ENCODE measurements at places on chromosomes 12 and 14.

- no peak for DNase-seq
These were observed 2.4 kb upstream of the WIF1 start for GRCh38 chr12:65123435-65124063.

DNA sequence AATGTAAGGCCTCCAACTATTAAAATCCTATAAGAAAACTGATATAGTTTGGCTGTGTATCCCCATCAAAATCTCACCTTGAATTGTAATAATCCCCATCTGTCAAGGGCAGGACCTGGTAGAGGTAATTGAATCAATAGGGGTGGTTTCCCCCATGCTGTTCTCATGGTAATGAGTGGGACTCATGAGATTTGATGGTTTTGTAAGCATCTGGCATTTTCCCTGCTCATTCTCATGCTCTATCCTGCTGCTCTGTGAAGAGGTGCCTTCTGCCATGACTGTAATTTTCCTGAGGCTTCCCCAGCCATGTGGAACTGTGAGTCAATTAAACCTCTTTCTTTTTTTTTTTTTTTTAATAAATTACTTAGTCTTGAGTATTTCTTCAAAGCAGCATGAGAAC lies 31.9 kb downstream of the TSPAN19 start:
- DNase-seq: no peak

GRCh38 chr12:94745562-94745961 lies 95.2 kb upstream of the TMCC3 start:
- DNase-seq: no peak

- no peak for DNase-seq
These were observed 30.5 kb upstream of the AP4S1 start for GRCh38 chr14:30994681-30995620.

DNA sequence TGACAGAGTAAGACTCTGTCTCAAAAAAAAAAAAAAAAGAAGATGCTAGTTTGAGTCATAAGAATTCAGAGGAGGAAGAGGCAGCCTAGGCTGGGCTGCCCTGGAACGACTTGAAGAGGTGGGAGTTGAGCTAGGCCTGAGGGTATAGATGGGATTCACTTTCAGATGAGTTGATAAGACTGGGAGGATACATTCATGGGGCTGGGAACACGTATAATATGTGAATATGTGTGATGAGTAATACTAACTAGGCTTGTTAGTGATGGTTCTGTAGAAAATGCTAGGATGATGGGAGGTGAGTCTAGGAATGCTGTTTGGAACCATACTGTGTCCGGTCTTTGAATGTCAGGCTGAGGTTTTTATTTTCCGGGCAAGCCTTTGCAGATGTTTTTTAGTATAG lies 9.0 kb downstream of the PLEKHA5 start:
- no peak for DNase-seq

- DNase-seq: no peak
These were observed 3.3 kb downstream of the GMPR2 start for GRCh38 chr14:24235804-24236688.

GRCh38 chr14:56341766-56342493 lies 223.7 kb downstream of the PELI2 start:
- no peak for DNase-seq

DNA sequence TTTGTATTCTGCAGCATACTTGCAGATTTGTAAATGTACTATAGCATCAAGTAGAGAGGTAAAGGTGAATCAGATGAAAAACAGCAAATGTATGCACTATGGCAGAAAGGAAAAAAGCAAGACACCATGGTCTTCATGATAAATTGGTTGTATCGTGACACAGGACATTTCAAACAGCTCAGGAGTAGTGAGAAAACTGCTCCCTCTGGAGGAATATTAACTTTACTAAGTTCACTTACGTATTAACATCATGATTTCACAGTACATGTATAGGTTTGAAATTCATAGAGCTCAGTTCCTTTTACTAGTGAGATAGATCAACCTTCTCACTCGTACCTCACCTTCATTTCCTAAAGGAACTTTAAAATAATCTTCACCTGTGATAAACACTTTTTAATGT lies 6.5 kb downstream of the MBIP start:
- DNase-seq: no peak

GRCh38 chr14:68661226-68662225 lies 131.3 kb downstream of the ZFP36L1 start:
- peak; percentile 52 for DNase-seq

DNA sequence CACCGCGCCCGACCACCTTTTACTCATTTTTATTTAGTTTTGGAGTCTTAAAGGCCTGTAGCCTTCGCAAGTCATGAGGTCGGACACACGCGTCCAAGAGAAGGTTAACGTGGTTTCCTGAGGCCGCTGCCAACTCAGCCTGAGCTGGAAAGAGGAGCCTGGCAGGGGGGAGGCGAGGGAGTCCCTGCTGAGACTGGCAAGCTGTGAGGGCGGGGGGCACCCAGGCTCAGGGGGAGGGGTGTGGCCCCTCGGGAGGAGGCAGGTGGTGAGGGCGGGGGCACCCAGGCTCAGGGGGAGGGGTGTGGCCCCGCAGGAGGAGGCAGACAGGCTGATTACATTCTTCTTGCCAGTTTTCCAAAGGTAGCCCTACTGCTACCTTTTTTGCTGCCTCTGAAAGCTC lies 143.2 kb downstream of the PIWIL1 start:
- DNase-seq: no peak

DNA sequence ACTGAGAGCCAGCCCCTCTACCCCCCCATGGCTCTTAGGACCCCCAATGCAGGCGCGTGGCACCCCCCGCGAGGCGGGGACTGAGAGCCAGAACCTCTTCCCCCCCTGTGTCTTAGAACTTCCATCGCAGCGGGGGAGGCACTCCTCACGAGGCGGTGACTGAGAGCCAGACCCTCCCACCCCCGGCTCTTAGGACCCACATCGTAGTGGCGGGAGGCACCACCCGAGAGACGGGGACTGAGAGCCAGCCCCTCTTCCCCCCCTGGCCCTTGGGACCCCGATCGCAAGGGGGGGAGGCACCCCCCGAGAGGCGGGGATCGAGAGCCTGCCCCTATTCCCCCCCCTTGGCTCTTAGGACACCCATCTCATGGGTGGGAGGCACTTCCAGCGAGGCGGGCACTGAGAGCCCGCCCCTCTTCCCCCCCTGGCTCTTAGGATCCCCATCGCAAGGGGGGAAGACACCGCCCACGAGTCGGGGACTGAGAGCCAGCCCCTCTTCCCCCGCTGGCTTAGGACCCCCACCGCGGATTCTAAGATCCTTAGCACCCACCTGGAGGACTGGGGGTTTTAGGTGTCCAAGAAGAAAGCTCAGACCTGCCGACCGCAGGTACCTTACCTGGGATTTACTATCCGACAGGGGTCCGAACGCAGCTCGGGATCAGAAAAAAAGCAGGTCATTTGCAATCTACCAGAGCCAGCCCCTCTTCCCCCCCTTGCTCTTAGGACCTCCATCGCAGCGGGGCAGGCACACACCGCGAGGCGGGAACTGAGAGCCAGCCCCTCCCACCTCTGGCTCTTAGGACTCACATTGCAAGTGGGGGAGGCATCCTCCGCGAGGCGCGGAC lies 44.9 kb downstream of the DDX11 start:
- no peak for DNase-seq

DNA sequence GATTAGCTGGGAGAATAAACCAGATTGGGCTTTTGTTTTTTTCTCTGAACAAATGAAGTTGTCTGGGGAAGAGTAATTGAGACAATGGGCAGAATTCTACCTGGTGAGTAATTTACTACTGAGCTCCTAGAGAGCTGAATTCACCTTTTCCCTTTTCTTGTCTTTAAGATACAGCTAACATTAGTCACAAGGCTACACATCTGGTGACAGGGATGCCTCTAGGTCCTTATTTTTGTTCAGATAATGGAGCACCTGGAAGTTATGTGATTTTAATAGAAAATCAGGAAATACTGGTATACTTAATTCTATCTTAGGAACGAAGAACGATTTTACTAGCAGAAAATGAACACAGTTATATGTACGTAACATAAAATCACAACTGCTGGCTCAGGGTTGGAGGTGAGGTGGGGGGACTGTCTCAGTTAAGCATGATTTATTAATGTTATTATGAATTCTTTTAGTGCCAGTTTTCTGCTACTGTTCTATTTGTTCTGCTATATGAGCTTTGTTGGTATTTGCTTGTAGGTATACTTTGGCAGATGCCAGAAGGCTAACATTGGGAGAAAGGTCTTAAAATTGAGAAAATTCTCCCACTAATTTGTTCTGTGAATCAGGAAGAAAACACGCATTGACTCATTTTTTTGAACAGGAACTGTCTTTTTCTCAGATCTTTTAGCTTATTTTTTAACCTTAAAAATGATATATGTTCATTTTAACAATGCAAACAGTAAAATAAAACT lies 482.7 kb upstream of the RGS6 start:
- DNase-seq: no peak

GRCh38 chr14:85529803-85530574 lies at the start of gene FLRT2:
TSS of gene FLRT2 (plus strand) at chr14:85530144. CDS start at chr14:85621515, 91,371 bp downstream.
- no peak for DNase-seq

GRCh38 chr12:67327466-67327865 lies 58.3 kb downstream of the CAND1 start:
- DNase-seq: no peak

GRCh38 chr12:67852701-67853100 lies 136.5 kb upstream of the IFNG-AS1 start:
- no peak for DNase-seq

DNA sequence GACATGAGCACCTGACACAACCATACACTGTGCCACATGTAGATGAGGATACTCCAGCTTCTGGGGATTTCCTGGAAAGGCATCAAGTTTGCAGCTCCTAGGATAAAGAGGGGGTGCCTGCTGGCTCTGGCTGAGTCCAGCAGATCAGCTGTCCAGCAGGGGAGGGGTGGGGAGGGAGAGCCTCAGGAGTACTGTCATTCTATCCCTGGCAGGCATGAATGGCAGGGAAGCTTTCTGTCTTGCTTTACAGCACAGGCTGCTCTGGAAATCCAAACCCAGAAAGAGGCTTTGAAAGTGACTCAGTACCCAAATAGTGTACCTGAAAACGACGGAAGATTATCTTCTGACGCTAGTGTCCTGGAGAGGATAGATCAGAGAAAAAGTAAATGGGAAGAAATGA lies 32.2 kb downstream of the SLC8A3 start:
- DNase-seq: no peak

DNA sequence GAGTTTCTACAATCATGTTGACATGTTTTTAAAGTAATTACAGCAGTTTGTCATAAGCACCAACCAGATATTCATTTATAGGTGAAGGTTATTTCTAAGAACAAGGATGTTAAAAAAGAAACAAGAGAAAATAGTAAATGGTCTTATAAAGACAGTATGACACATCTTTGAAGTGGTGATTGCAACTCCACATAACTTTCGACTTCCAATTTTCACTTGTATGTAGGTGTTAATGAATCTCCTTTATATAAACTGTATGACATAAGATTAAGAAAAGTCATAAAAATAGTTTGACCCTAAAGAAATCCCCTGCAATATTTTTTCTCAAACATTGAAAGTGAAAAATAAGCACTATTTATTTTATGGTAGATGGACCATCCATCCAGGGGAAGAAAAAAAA lies 144.8 kb upstream of the PTPRQ start:
- no peak for DNase-seq

Data from vagina (tissue), 2 donors.